ENCODE measurements at places on chromosomes 1 and 21. TPM values are rescaled to one million over a fixed set of nuclear protein-coding genes. Genes with fewer than 3 reads are reported as not detected.

Gene LIN28A
- not detected for polyA plus RNA-seq

Gene TSPAN1
- polyA plus RNA-seq, result 362 TPM

Gene TMEM81
- 1.4 TPM for polyA plus RNA-seq

Gene OXCT2
- polyA plus RNA-seq, result not detected

Gene SPATA1
- polyA plus RNA-seq, result 0.25 TPM

Gene CD53
- polyA plus RNA-seq, result 0.58 TPM

Gene HPDL
- polyA plus RNA-seq, result 0.14 TPM

Gene MNDA
- polyA plus RNA-seq, result not detected

Gene HAO2
- not detected for polyA plus RNA-seq

DNA sequence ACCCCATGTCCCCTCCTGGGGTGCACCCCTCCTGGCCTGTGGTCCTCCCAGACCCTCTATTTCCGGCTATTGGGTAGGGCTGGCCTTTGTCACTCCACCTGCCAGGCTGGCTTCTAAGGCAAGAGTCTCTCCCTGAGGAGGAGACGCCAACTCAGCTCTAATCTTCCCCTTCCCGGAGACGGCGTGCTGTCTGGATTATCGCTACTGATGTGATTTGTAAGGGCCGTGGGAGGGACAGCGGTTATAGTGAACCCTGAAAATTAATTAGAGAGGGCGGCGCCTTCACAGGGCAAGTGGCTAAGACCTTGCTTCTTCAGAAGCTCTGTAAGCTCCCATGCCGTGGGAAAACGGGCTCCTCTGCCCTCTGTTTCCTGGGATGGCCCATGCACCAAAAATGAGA is 207.0 kb upstream of the VAMP3 start:
- H3K27me3 ChIP-seq, result peaks cover 5% of the 10 kb centered on the region
- H3K27ac ChIP-seq, result no peak overlapping the region
- no peaks in the 10 kb centered on the region for H3K36me3 ChIP-seq
- H3K4me3 ChIP-seq, result no peak overlapping the region

GRCh38 chr1:42674214-42674613 is 8.0 kb upstream of the YBX1 start:
- peaks cover 17% of the 10 kb centered on the region for H3K36me3 ChIP-seq
- no peak for DNase-seq
- H3K4me1 ChIP-seq, result peaks cover 7% of the 10 kb centered on the region
- no peak overlapping the region for H3K4me3 ChIP-seq

- no peaks in the 10 kb centered on the region for H3K36me3 ChIP-seq
- no peaks in the 10 kb centered on the region for H3K27me3 ChIP-seq
- peaks cover 46% of the 10 kb centered on the region for H3K4me1 ChIP-seq
- no peak for DNase-seq
- peak overlapping the region; percentile 45 for H3K27ac ChIP-seq
- H3K4me3 ChIP-seq, result no peak overlapping the region
Observed at GRCh38 chr1:202576816-202577215, 133.4 kb downstream of the SYT2 start.

DNA sequence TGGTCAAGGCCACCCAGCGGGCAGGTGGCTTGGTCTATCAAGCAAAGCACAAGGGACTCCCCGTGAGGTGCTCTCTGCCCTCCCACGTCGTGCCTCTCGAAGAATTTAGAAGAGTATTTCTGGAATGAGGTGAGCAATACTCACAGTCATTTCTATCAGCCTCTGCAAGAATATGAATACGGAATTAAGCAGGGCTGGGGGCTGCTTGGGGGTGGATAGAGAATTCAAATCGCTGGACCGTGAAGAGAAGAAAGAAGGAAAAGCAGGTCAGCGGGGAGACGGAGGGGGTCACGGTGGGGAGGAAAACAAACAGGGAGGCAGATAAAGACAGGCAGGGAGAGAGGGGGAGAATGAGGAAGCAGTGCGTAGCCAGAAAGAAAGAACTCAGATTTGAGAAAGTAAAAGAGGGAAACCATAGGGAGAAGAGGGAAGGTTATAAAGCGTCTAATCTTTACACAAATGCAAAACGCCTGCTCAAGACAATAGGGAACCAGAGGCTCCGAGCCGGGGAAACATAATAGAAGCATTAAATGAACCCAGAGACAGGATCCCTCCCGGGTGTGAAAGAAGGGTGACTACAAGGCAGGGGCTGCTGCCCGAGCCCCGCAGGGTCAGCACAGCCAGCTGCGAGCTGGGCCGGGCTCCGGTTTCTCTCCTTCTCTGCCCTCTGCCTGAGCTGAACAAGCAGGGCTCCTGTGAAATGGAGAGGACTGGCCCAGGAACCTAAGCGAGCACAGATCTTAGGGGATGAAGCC is 2.1 kb upstream of the EDN2 start:
- H3K36me3 ChIP-seq, result no peaks in the 10 kb centered on the region
- DNase-seq, result no peak
- peaks cover 39% of the 10 kb centered on the region for H3K4me1 ChIP-seq
- H3K4me3 ChIP-seq, result no peak overlapping the region
- H3K27me3 ChIP-seq, result no peaks in the 10 kb centered on the region

DNA sequence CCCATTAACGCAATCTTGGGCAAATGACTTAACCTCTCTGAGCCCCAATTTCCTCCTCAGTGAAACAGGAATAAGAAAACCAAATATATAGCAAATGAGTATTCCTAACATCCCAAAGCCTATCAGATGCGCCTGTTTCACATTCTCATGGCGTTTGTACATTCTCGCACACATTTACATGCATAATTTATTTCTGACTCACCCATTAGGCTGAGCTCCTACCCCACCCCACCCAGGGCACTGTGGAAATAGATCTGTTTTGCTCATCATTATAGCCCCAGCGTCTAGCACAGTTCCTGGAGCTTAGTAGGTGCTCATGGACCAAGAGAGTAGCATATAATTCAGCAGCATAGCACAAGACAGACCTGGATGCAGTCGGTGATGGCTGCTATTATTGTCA is 146.1 kb upstream of the VANGL1 start:
- H3K4me1 ChIP-seq, result peaks cover 39% of the 10 kb centered on the region
- no peaks in the 10 kb centered on the region for H3K27me3 ChIP-seq
- H3K36me3 ChIP-seq, result no peaks in the 10 kb centered on the region
- DNase-seq, result no peak

GRCh38 chr1:8554956-8555534 is 237.1 kb downstream of the SLC45A1 start:
- no peak for DNase-seq
- no peaks in the 10 kb centered on the region for H3K36me3 ChIP-seq
- no peak overlapping the region for H3K4me3 ChIP-seq
- H3K27ac ChIP-seq, result peak overlapping the region; percentile 69
- H3K4me1 ChIP-seq, result peaks cover 10% of the 10 kb centered on the region

DNA sequence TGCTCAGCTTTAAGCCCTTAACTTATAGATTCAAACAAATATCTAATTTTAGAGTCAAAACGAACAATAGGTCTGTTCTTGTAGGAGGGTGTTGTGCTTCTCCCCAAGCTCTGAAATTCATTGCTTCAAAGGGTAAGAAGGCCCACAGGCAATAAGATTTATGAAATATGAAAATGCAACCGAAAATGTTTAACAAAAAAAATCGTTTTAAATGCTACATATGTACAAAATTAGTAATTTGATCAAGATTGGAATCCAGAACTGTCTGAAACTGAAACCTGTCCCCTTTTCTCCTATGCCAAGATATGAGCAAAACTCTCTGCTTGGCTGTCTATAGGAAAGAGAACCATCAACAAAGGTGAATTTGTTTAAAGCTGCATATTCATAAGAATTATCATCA is 534.3 kb downstream of the PLPP3 start:
- no peak for DNase-seq
- no peaks in the 10 kb centered on the region for H3K4me1 ChIP-seq
- no peak overlapping the region for H3K27ac ChIP-seq
- no peak overlapping the region for H3K4me3 ChIP-seq
- H3K36me3 ChIP-seq, result no peaks in the 10 kb centered on the region

- H3K27me3 ChIP-seq, result no peaks in the 10 kb centered on the region
- H3K4me3 ChIP-seq, result no peak overlapping the region
- H3K36me3 ChIP-seq, result no peaks in the 10 kb centered on the region
- no peak for DNase-seq
Observed at GRCh38 chr1:21034725-21035628, 141.7 kb downstream of the EIF4G3 start.

DNA sequence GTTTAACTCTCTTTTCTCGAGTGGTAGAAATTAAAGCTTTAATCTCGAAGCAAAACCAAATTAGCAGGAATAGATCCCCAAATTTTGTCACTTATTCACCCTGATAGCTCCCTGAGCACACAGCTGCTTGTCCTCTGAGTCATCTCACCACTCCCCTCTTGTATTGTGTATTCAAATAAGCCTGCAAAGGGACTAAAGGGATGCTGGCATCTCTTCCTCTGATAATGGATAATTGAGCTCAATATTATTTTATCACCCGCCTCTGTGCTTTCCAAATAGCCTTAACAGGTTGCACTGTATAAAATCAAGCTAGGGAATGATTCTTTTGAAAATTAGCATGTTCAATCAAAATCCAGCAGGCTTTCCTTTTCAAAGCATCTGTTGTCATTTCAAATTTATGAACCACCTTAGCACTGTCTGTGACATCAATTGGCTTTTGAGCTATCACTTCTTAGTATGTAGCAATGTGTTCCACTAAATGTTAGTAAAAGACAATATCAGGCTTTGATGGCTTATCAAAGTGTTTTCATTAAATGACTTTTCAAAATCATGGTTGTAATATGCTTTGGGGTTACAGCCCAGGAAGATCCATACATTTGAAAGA is 561.6 kb downstream of the PLA2G4A start:
- H3K27ac ChIP-seq, result no peak overlapping the region
- H3K36me3 ChIP-seq, result no peaks in the 10 kb centered on the region
- no peaks in the 10 kb centered on the region for H3K27me3 ChIP-seq
- no peaks in the 10 kb centered on the region for H3K4me1 ChIP-seq
- H3K4me3 ChIP-seq, result no peak overlapping the region

- no peak for DNase-seq
- no peak overlapping the region for H3K27ac ChIP-seq
- H3K4me1 ChIP-seq, result no peaks in the 10 kb centered on the region
- no peaks in the 10 kb centered on the region for H3K36me3 ChIP-seq
- H3K27me3 ChIP-seq, result no peaks in the 10 kb centered on the region
- H3K4me3 ChIP-seq, result no peak overlapping the region
Observed at GRCh38 chr21:16993416-16994038, 519.3 kb upstream of the CXADR start.

- no peak overlapping the region for H3K4me3 ChIP-seq
- DNase-seq, result no peak
- no peaks in the 10 kb centered on the region for H3K36me3 ChIP-seq
- peaks cover 13% of the 10 kb centered on the region for H3K4me1 ChIP-seq
Observed at GRCh38 chr1:26022404-26022779, 817 bp downstream of the EXTL1 start.

GRCh38 chr1:231045286-231045685 is 5.2 kb upstream of the FAM89A start:
- H3K4me1 ChIP-seq, result peaks cover 8% of the 10 kb centered on the region
- DNase-seq, result no peak
- H3K4me3 ChIP-seq, result no peak overlapping the region
- no peaks in the 10 kb centered on the region for H3K36me3 ChIP-seq
- no peak overlapping the region for H3K27ac ChIP-seq
- H3K27me3 ChIP-seq, result no peaks in the 10 kb centered on the region

- H3K4me1 ChIP-seq, result peaks cover 13% of the 10 kb centered on the region
- DNase-seq, result no peak
- no peaks in the 10 kb centered on the region for H3K36me3 ChIP-seq
- no peak overlapping the region for H3K27ac ChIP-seq
- H3K27me3 ChIP-seq, result no peaks in the 10 kb centered on the region
Observed at GRCh38 chr1:184298440-184299405, 88.1 kb upstream of the C1orf21 start.

- no peaks in the 10 kb centered on the region for H3K36me3 ChIP-seq
- no peaks in the 10 kb centered on the region for H3K4me1 ChIP-seq
- no peaks in the 10 kb centered on the region for H3K27me3 ChIP-seq
- no peak overlapping the region for H3K4me3 ChIP-seq
- H3K27ac ChIP-seq, result no peak overlapping the region
Observed at GRCh38 chr1:210448297-210448892, 119.7 kb downstream of the HHAT start.

DNA sequence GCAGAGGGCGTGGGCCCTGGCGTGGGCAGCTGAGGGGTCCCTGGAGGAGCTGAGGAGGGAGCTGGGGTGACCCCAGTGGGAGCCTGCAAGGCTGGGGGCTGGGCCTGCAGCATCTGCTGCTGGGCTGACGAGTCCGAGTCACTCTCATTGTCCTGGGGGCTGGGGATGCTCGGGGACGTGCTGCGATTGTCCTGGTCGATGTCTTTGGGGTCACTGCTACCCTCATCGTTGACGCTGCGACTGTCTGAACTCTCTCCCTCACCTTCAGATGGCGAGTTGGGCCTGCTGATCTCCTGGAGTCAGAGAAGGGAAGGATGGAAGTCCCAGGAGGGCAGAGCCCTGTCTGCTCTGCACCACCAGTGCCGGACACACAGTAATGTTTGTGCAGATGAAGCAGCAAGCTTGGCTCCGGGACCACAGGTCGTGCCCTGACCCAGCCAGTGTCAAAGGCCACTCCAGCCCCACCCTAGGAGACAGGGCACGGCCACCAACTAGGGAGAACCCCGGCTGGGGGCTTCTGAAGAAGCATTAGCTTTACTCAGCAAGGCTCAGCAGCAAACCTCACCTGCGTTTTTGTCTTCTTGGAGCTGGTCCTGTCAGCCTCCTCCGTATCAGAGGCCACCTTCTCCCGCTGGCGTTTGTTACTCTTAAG is 43.4 kb downstream of the SLC45A1 start:
- H3K27me3 ChIP-seq, result no peaks in the 10 kb centered on the region
- DNase-seq, result no peak
- no peak overlapping the region for H3K27ac ChIP-seq
- no peak overlapping the region for H3K4me3 ChIP-seq
- H3K36me3 ChIP-seq, result peaks cover 33% of the 10 kb centered on the region

- H3K4me3 ChIP-seq, result no peak overlapping the region
- no peaks in the 10 kb centered on the region for H3K27me3 ChIP-seq
- H3K4me1 ChIP-seq, result peaks cover 19% of the 10 kb centered on the region
- DNase-seq, result no peak
Observed at GRCh38 chr1:172003766-172004530, 162.7 kb downstream of the DNM3 start.

- H3K27me3 ChIP-seq, result no peaks in the 10 kb centered on the region
- H3K4me1 ChIP-seq, result peaks cover 12% of the 10 kb centered on the region
- no peaks in the 10 kb centered on the region for H3K36me3 ChIP-seq
Observed at GRCh38 chr1:43481491-43481890, 27.8 kb upstream of the HYI start.

- H3K27ac ChIP-seq, result peak overlapping the region; percentile 81
- no peaks in the 10 kb centered on the region for H3K36me3 ChIP-seq
- DNase-seq, result peak; percentile 61
- no peaks in the 10 kb centered on the region for H3K27me3 ChIP-seq
Observed at GRCh38 chr1:40897513-40897912, 35.4 kb upstream of the CITED4 start.

DNA sequence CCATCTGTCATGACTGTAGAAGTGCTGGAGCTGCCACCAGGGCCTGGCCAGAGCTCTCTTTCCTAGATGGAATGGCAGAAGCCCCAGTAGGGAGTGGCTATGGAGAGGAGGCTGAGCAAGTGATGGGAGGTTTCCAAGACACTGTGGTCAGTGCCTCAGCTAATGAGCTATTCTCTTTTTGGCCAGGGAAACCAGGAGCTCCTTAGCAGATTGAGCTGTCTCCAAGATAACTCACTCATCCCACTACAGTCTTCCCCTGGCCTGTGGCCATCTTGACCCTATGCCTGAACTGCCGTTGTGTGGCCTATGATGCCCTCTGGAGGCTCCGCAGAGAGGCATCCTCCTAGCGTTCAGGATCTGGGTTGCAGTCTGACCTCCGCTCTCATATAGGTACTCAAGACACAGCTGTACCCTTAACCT is 60.5 kb downstream of the ERI3 start:
- no peaks in the 10 kb centered on the region for H3K4me1 ChIP-seq
- H3K36me3 ChIP-seq, result peaks cover 28% of the 10 kb centered on the region
- H3K4me3 ChIP-seq, result no peak overlapping the region
